Left lobe of liver (tissue), 2 donors: ENCODE measurements at places on chromosomes 7 and 10. TPM values are rescaled to one million over a fixed set of nuclear protein-coding genes. Genes with fewer than 3 reads are reported as not detected.

- no peak for DNase-seq
These were observed 134.7 kb downstream of the TMEM178B start for GRCh38 chr7:141208539-141208938.

Gene HKDC1
- 0.65 TPM for total RNA-seq

Gene TFEC
- 0.81 TPM for total RNA-seq

Gene IMPDH1
- 3.5 TPM for total RNA-seq

Gene ZP3
- total RNA-seq = 0.20 TPM
